ENCODE measurements at places on chromosomes 2 and 18. TPM values are rescaled to one million over a fixed set of nuclear protein-coding genes. Genes with fewer than 3 reads are reported as not detected.

DNA sequence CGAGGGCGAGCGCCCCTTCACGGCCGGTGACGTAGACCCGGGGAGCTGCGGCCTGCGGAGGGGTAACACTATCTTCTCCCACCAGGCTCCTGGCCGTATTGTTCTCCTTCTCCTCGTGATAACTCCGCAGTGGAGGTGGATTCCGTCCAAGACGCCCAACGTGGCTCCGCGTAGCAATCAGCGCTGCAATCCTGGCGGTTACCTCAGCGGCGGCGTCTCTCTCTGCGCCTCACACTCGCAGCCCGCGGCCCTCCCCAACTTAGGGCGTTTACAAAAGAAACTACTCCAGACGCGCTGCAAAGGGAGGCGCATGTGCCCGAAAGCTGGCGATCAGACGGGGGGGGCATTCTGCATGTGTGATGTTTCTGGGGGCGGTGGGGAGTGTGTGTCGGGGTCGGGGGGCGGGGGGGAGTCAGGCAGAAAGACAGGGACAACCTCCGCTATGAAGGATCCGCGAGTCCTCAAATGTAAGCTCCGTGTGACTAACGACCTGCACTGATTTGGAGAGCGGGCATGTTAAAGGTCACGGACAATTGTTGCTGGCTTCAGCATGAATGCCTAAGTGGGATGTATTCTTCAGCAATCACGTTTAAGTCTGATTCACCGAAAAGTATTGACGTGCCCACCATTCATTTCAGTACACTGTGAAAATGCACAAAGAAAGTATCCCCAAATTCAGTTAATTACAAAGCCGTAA, 1.3 kb upstream of the ZNF516 start:
- no peak overlapping the region for H3K27ac ChIP-seq
- DNase-seq: peak; percentile 35
- no peak overlapping the region for H3K4me3 ChIP-seq
- H3K4me1 ChIP-seq: peaks cover 21% of the 10 kb centered on the region
- peaks cover 12% of the 10 kb centered on the region for H3K27me3 ChIP-seq

The SOWAHC gene
- 1.5 TPM for total RNA-seq

DNA sequence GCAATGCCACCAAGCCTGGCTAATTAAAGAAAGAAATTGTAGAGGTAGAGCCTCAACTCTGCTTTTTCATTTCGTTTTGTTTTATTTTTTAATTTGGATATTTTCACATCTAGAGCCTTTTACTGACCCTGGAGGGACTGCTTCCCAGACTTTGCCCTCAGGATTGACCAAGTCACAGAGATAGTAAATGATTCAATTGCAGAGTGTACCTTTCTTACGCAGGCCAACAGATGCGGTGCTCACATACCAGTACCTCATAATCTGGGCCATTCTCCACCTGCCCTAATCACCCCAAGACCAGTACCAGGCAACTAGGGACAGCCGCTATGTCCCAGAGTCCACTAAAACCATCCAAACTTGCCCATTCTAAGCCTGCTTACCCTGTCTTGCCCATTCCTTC, 110.8 kb downstream of the DDX1 start:
- DNase-seq: no peak
- H3K4me1 ChIP-seq: no peaks in the 10 kb centered on the region
- H3K4me3 ChIP-seq: no peak overlapping the region
- no peak overlapping the region for H3K27ac ChIP-seq
- H3K27me3 ChIP-seq: no peaks in the 10 kb centered on the region
- H3K36me3 ChIP-seq: no peaks in the 10 kb centered on the region

The OSBPL1A gene
- 3.5 TPM for total RNA-seq

DNA sequence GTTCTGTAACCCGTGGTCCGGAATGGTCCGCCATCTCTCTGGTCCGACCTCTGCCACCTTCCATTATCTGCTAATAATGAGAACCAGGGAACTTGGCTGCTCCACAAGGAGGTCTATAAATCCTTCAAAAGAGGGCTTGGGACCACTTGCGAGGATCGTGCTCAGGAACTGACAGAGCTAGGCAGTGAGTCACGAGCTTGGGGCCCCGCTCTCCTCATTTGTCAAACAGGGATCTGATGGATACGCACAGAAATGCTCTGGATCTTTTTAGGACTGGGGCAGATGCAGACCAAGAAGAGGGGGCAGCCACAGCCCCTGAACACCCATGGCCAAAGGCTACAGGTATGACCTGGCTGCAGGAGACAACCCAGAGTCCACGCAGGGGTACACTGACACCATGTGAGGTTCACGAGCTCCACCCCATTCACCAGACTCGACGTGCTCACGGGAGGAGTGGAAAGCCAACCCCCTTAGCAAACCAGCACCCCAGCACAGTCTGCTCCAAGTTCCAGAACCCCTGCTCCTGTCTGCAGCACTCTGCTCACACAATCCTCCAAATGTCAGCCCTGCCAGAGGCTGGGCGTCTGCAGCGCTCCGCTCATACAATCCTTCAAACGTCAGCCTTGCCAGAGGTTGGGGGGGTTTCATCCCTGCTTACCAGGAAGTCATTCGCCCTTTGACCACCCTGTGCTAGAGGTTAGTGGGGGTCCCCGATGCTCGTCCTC, 45.8 kb downstream of the ANO7 start:
- no peak overlapping the region for H3K27ac ChIP-seq
- H3K4me3 ChIP-seq: no peak overlapping the region
- no peaks in the 10 kb centered on the region for H3K27me3 ChIP-seq
- H3K36me3 ChIP-seq: peaks cover 81% of the 10 kb centered on the region
- no peak for DNase-seq
- no peaks in the 10 kb centered on the region for H3K4me1 ChIP-seq

Measured in CD4-positive, alpha-beta memory T cell (primary cell).